Stimulated activated CD4-positive, alpha-beta T cell treated with anti-CD3 and anti-CD28 coated beads, TNF-alpha, amount 100 ng/mL, for 24 hours (primary cell): ENCODE measurements at places on chromosomes 7 and 10.

DNA sequence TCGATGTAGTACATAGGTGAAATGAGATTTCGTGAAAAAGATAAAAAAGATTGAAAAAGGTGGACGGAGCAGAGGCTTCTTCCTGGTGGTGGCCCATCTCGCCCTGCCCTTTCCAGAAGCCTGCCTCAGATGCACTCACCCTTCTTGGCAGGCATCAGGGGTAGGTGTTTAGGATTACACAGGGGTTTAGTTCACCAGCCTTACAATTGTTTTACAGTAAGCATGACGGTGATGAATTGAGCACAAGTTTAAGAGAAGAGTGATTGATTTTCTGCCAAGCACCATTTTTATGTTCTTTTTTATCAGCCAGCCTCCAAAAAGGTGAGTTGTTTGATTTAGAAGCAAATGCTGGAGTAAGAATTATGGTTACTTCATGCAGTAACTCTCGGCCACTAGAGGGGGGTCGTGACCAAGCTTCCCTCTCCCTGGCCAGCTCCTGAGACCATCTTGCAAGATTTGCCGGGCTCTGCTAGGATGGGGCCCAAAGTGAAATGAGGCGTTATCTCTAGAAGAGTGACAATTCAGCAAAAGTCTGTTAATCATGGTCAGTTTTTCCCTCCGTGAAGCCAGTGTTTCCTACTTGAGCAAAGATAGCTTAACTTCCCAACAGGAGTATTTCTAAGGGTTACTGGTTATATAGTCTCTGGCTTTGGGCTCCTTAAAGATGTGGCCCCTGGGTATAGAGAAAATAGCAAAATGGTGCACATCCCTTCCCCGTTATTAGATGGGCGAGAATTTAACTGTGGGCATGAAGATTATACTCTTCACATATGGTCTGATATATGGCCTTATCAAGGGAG is 228.8 kb downstream of the BMPER start:
- peak; percentile 8 for DNase-seq

DNA sequence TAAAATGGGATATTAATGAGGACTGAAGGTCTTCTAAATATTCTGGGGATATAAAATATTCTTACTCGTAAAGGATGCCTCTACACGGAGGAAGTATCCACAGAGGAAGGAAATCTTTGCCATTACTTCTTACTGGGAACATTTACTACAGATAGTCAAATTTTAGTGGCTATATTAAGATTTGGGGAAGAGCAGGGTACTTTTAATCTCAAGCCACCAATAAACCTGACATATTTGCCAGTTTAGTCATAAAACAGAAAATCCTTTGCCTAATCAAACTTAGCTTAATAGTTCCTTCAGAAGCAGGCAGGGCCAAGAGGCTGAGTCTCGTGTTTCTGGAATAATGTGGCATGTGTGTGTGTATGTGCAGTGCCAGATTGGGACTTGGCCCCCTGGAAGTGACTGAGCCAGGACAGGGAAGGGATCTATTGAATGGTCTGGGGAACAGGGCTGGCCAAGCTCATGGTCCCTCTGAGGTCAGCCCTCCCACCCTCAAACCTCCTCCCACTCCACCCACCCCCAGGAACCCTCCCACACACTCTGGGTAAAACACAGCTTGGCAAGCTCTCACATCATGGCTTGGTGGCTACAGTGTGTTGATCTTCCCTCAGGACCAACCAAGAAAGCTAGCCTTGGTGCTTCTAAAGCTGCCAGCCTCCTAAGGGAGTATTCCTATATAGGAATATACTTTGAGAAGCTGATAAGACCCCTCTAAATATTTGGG is 1.6 kb upstream of the PIK3CG start:
- no peak for DNase-seq

GRCh38 chr7:68420342-68421192 is 1177.7 kb upstream of the AUTS2 start:
- DNase-seq, result no peak

- DNase-seq, result no peak
Measured at GRCh38 chr10:121519411-121519810, 78.8 kb downstream of the FGFR2 start.

DNA sequence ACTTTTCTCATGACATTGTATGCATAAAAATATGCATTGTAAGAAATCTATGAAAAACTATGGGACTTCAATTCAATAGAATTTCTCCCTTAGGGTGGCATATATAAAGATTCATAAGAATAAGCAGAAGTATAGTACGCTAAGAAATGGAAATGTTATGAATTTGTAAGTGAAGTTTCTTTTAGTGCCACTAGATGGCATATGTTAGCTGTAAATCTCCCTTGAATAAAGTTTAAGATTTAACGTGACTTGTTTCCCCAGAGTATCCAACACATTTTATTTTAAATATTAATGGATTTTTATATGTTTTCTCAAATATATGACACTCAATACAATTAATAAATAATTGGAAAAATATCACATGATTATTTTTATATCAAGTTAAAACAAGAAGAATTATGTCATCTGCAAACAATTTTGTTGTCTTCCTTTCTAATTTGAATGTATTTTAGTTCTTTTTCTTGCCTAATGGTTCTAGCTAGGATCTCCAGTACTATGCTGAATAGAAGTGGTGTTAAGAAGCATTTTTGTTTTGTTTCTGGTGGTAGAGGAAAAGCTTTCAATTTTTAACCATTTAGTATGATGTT is 287.2 kb downstream of the HGF start:
- no peak for DNase-seq

DNA sequence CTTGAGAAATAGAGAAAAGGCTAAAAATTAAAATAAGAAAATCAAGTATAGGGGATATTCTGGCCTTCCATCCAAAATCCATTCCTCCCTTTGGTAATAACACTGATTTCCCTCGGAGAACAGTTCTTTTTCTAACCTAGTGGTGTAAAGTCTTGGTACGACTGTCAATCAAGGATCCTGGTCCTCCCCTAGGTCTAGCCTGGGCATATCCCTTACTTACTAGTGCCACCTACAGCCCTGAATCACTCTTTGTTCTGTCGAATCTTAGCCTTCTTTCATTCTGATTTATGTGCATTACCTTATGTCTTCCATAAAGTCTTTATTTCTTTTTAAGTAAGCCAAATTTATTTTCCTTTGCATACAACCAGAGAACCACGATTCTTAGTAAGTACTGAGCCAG is 298.7 kb upstream of the LRRTM3 start:
- DNase-seq, result no peak

- DNase-seq, result no peak
Measured at GRCh38 chr7:142773937-142774744, 3.4 kb downstream of the PRSS2 start.

DNA sequence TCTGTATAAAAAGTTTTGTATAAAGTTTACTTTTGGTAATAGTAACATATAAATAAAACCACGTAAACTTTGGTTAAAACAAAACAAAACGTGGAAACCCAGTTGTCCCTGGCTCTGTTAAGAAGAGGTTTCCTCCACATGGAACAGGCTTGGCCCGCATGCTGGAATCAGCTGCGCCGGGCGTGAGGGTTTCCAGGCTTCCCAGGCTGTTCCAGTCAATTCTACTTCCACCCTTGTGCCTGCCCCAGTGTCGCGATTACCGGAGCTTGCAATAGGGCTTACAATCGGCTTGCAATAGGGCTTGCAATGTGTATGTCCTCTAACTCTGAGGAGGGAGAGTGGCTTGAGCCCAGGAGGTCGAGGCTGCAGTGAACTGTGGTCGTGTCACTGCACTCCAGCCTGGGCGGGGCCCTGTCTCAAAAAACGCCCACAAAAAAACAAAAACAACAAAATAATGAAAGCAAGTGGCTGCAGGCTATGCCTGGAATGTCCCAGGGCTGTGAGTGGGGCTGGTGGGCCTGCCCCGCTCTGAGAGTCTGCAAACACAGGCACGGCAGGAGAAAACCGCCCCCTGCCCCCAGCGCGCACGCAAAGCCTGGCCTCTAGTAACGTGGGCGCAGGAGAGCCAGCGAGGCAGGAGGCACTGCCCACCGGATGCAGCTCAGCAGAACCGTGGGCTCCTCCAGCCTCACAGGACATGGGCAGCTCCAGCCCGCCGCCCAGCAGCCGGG is 16.3 kb downstream of the CYP2W1 start:
- no peak for DNase-seq

DNA sequence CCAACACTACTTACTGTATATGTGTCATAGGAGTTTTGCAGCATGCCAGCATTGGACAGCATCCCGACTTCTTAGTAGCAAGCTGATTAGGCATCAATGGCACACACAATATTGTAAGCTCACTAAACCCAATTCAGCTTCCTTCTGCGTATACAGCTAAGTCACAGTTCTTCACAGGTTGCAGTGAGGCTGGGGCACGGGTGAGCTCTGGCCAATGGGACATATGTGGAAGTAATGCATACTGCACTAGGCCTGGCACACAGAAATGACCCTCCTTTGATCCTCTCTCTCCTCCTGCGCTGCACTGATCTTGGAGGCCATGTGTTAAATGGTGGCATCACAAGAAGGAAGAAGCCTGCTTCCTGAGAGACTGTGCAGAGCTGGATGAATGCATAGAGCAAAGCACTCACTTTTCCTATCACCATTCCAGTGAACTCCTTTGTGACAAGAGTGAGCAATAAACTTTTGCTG is 11.9 kb downstream of the RAB11FIP2 start:
- no peak for DNase-seq

- DNase-seq, result no peak
Measured at GRCh38 chr7:127913686-127914085, 117.6 kb downstream of the LRRC4 start.

- DNase-seq, result no peak
Measured at GRCh38 chr7:209906-210305, 17.5 kb downstream of the FAM20C start.

- no peak for DNase-seq
Measured at GRCh38 chr10:67760272-67760671, 64.3 kb upstream of the CTNNA3 start.

- no peak for DNase-seq
Measured at GRCh38 chr7:52920977-52921376, 114.5 kb upstream of the POM121L12 start.

- no peak for DNase-seq
Measured at GRCh38 chr10:89129911-89130310, 77.2 kb downstream of the CH25H start.

- no peak for DNase-seq
Measured at GRCh38 chr7:48887500-48887899, 36.8 kb upstream of the CDC14C start.

- DNase-seq, result no peak
Measured at GRCh38 chr7:75905785-75906604, 9.0 kb upstream of the POR start.

DNA sequence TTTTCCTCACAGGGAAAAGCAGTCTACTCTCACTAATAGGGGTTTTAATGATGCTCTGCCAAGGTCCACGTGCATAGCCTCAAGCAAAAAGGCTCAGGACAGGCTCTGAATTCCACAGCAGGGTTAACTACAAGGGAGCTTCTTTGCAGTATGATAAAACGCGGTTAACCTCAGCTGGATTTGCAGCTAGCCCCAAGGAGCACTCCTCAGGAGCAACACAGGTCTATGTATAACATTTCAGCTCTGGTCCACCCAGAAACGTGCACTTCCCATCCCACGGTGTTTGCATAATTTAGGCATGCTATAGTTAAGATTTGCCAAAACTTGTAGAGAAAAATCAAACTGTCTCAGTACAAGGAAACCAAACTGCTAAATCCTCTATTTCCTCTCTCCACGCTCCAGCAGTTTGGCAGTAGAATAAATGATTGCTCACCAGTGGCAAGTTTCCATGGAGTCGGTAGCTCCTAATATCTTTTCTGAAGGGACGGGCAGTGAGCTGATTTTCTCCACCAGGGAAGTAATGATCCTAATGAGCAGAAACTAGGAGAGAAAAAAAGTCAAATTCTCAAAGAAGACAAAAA is 13.1 kb upstream of the ASB4 start:
- no peak for DNase-seq

- no peak for DNase-seq
Measured at GRCh38 chr7:2668401-2668800, 19.6 kb upstream of the AMZ1 start.

DNA sequence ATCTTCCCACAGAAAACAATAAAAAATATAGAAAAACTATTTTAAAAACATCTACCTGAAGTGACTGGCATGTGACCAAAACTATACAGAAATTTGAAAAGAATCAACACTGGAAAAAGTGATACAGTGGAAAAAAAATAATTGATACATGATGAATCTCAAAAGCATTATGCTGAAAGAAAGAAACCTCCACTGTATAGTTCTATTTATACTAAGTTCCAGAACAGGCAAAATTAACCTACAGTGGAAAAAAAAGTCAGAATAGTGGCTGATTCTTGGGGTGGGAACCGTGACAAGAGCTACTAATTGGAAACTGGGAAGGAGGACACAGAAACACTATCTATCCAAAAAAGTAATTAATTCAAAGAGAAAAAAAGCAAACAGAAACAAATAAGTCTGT is 14.9 kb downstream of the RTKN2 start:
- DNase-seq, result no peak

GRCh38 chr7:50266635-50267386 is 37.7 kb upstream of the IKZF1 start:
- peak; percentile 63 for DNase-seq

DNA sequence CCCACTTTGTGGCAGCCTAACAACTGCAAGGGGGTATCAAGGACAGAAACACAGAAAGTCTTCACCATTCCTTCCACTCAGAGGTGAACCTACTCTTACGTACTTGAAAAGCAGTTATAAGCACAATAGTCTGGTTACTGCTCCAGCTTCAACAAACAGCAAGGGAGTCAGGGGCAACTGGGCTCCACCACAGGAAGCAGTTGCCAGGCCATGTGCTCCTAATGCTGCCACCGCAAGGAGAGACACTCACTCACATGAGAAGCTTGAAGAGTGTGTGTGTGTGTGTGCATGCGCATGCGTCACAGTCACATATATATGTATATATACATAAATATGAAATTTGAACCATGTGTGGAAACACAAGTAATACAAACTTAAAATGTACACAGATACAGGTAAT is 65.5 kb downstream of the GRB10 start:
- DNase-seq, result no peak

DNA sequence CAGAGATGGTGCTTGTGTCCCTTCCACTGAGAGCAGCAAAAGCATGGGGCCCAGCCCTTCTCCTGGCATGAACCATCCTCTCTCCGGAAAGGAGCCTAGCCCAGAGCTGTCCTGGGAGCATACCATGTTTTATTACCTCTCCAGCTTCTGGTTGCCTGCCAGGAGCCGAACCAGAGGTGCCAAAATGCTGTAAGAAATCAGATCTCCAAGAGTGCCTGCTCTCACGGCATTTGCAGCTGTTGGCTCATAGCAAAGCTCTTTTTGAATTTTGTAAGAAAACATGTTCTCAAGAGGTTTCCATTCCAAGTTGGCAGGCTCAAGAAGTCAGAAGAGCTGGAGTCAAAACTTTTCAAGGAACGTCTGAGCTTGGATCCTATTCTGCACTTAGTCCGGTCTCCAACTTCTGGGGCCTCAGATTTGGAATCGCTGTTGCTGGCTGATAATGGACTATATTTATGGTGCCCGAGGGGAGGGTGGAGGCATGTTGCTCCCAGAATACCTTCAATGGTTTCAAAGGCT is 211.7 kb upstream of the MKI67 start:
- no peak for DNase-seq
